ENCODE measurements at places on chromosomes 5 and 9.

GRCh38 chr9:110900917-110901316, 137.4 kb downstream of the LPAR1 start:
- DNase-seq: no peak

- no peak for DNase-seq
Observed at GRCh38 chr5:85017261-85017660, 632.6 kb upstream of the EDIL3 start.

DNA sequence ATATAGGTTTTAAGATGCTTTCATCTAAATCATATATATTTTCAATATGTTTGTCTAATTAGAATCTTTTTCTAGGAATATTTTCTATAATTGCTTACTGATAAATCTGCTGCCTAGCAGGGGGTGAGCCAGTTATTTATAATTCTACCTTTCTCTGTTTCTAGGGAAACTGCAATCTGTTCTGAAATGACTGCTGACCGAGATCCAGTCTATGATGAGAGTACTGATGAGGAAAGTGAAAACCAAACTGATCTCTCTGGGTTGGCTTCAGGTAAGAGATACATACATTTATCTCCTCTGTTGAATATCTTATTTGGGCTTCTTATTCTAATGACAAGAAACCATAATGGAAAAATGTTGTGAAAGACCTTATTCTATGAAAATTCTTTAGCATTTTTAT, 127.3 kb downstream of the XRCC4 start:
- no peak for DNase-seq

DNA sequence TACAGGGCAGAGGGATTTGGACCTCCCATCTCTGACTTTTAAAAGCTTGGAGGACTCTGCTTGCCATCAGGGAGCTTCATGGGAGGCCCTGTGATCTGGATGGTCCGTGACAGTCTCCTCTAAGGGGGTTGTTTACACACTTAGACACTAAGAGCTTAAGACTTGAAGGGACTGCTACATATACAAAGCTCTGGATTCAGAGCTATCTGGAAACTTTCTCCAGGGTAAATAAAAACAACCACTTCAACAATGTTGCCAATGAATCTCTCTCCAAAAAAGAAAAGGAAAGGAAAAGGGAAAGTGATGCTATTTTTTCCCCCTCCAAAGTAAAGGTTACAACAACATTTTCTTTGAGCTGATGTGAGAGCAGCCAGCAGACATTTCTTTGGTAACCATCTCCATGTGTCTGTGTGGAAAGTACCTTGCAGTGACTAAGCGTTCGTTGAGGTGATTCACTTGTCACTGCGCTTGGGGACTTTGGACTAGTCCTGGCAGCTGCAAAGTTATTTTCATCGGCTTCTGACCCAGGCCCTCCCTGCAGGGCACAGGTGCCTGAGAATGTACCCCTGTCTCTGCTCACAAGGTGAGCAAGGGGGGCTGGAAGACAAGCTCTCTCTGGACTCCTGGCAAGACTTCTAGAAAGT, 262.1 kb upstream of the KLF4 start:
- DNase-seq: peak; percentile 68

DNA sequence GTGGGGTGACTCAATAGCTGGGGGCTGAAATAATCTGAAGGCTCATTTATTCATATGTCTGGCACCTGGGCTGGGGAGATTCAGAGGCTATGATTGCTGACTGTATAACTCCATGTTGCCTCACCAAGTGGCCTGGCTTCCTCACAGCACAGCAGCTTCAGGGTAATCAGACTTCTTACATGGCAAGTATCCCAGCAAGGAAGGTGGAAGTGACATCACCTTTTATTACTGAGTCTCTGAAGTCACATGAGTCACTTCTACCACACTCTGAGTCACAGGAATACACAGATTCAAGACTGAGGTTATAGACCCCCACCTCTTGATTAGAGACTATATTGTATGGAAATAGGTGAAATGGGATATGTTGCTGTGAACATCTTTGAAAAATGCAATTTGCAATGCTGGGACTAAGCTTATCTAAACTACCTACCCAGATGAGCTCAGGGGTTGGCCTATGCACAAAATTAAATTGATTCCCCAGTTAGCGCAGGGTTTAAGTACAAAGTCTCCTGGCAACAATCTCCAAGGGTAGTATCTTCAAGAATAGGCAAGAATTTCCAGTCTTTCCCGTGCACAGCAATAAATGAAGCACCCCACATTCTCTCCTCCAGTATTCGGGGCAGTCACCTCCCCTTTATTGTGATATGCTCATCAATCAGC, 553.1 kb downstream of the LRRC70 start:
- DNase-seq: no peak

DNA sequence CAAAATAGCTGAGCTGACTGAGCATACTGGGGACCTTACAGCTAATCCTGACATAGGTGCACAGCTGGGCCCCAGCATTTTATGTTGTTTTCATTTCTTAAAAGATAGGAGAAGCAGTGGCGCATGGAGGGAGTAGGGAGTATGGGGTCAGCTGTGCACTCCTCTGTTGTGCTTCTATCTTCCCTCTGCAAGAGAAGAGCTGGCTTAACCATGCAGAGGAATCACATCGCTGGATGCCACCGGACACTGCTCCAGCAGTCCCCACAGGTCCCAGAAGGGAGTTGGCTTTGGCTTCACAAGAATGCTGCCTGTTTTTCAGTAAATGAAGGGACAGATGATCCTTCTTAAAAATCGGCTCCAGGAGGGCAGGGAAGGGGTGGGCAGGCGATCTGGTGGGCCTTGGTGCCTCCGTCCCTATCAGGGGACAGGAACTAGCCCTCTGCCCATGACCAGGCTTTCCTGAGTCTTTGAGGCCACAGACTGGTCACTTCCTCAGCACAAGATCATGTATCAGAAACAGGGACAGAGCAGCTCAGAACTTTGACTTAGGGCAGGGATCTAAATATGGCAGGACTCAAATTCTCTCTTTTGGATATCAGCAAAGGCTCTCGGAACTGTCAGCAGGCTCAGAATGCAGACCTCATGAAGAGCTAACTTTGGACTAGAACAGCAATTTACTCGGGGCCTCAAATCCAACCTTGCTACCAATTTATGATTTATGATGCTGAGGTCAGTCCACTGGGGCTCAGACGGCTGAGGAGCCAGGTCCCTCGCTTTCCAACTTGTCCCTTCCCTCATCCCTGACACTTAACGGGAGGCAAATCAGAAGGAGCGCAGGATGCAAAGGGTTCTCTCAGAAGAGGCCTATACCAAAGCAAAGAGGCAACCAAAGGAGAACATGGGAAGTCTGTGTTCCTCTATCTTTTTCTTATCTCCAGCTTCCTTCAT, 47.2 kb downstream of the MARCHF3 start:
- DNase-seq: no peak

DNA sequence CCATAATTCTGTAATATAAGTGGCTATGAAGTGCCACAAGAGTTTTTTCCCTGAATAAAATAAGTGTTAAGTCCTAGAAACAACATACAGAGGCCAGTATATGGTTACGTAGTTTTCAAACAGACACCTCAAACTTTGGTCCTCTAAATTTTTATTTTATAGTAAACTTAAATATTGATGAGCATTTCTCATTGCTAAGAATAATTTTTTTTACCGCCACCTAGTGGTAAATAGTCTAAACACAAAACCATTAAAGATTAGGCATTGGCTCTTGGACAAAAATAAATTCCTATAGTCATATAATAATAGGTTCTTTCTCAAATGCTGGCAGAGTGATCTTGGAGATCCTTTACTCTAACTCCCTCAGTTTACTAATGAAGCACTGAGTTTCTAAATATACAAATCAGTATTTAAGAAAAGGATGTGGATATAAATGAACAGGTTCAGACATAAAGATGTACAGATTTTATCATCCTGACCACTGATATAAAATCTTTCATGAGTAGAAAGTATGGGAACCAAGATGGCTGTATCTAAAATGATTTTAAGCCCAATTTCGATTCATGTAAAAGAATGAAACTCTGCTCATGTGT, 136.2 kb downstream of the FANCC start:
- no peak for DNase-seq

DNA sequence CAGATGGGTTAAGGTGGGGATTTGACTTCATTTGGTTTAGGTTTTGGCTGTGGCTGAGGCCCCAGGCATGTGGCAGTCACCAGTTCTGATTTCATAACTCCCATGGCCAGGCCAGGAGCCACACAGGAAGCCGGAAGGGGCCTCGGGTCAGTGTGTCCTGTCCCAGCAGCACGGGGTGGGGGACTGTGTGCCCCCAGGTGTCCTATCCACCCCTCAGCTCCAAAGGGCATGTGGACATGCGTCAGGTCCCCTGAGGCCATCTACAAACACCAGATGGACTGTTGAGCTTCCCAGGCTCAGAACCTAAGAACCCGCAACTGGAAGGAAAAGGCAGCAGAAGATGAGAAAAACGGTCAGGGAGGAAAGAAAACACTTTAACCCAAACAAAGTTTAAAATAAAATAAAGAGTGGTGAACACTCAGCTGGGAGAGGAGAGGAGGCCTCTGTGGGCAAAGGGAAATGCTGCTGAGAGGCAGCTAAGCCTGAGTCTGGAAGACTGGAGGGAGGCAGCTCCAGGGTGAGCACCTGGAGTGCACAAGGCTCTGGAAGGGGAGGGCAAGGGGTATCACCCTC, 260.8 kb downstream of the AUH start:
- DNase-seq: peak; percentile 90

DNA sequence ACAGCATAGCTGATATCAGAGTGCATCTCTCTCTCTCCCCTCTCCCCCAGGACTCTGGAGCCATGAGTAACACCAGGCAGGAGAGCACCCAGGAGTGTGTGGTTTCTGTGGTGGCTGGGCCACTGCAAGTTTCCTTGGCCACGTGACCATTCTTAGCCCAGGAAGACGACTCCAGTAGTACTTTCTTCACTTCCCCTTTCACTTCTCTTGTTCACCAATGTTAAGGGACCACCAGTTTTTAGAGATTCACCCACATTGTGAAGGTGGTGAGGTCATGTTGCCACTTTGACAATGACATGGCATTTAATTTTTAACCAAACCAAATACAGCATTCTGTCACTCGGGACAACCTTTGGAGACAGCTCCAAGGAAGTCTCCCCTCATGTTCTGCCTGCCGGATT, 17.9 kb upstream of the DAPK1 start:
- DNase-seq: no peak

- DNase-seq: no peak
Observed at GRCh38 chr5:112915831-112916230, 6.2 kb downstream of the REEP5 start.

DNA sequence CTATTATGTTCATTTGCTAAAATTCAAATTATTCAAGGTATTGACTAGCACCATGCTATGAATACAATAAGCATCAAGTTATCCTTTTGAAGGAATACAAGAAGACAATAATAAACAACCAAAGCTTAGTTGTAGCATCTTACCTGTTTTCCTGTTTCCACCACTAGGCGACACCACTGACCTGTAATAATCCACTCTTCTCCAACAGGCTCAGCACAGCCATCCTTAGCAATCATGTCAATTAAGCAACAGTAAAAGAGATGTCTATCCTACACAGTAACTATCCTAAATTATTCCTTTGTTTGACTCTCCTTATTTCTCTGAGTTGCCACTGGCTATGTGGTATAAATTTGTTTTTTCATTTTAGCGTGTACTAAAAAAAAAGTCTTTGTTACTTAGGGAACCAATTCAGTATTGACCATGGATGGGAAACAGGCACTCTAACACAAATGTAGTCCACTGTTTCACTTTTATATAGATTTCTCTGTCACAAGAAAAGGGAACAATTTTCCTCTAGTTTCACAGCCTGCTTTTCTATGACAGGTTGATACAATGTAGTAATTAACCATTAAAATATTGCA, 46.2 kb downstream of the PCA3 start:
- no peak for DNase-seq

DNA sequence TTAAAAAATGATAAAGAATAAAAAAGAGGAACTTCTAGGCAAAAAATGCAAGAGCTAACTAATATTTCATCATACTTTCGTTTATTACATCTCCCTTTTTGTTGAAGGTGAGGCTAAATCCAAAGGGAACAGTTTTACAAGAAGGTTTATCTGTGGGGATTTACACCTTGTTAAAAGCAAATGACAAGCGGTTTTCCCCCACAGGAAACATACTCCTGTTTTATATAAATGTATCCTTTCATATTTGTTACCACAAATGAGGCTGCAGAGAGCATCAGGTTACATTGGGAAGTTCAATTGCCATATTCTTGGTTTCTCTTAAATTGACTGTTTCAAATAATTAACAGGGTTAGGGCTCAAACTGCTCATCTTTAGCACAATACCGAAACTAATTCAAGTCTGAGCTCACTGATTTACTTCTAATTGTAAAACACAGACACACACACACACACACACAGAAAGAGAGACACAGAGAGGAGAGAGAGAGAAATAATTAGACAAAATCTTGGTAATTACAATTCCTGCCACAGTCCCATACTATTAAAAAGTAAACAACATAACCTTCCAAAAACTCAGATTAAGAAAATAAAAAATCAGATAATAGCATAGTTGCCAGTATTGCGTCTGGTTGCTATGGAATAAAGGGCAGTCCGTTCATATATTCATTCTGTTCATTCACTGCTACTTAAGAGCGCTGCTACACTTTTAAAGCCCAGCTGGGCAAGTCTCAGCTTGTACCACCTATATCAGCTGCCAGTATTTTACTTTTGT, 17.1 kb downstream of the RFX3 start:
- DNase-seq: no peak

DNA sequence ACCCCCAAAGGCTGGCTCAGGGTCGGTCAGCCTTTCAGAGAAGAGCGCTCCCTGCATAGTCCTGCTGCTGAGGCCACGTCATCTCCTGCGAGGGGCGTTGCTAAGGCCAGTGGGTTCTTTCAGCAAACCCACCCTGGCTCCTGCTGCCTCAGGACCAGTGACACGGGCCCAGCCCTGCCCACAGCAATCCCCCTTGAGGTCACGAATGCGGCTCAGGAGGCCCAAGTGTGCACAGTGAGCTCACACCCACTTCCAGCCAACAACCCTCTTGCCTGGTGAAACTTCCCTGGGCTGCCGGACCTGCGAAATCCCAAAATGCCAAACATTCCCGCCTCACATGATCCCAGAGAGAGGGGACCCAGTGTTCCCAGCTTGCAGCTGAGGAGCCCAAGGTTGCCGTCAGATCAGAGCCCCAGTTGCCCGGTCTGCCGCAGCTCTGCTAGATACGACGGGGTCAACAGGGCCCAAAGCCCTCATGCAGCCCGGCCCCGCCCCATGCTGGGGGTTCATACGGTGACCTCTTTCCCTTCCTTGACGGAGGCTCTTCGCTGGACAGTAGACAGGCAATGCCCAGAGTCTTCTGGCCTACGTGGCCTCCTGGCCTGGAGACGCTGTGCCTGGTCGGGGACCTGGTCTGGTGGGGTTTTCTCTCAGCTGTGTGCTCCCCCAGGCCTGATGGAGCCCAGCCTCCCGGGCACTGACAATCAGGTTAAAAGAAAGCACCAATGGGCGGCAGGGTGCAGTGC, 116.4 kb upstream of the COL5A1 start:
- no peak for DNase-seq

Measured in left lobe of liver (tissue), 2 donors.